Inflammatory macrophage treated with lipopolysaccharide for 4 hours (primary cell): ENCODE measurements at places on chromosomes 3 and 15.

GRCh38 chr15:65076486-65077290, at the start of gene KBTBD13:
TSS of gene KBTBD13 (plus strand) at chr15:65076746. CDS start at chr15:65076816, 70 bp downstream.
- DNase-seq, result no peak

GRCh38 chr3:191350396-191351090, 20.2 kb upstream of the UTS2B start:
- DNase-seq, result no peak

GRCh38 chr15:71239592-71240364, 124.5 kb downstream of the THSD4 start:
- DNase-seq, result no peak

- DNase-seq, result no peak
Measured at GRCh38 chr15:64855205-64855975, 13.7 kb downstream of the PLEKHO2 start.

DNA sequence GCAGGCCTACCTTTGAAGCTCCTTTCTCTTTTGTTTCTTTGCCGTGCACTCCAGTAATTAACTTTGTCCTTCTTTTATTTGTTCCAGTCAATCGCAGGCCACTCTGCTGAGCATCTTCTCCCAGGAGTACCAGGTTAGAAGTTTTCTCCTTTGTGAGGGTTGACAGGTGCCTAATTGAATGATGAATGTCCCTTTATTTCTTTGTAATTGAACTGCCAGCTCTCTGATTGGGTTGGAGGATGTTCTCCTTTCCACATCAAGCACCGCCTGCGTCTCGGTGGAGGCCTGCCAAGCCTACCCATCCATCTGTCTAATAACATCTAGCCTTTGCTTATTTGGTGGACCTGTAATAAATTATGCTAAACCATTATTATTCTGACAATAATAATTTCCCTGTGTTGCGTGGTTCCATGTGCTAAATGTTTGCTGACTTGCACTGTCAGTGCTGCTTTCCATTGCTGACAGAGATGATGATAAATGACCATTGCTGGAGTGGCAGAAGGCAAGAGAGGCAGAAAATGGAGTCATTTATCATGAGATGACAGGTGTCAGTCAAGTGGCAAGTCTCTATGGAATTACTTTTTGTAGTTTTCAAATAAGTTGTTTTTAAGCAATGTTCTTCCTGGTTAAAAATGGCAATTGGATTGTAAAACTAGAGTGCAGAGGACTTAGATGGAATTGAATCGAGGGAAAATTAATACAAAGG, 64.9 kb downstream of the CDIN1 start:
- no peak for DNase-seq

DNA sequence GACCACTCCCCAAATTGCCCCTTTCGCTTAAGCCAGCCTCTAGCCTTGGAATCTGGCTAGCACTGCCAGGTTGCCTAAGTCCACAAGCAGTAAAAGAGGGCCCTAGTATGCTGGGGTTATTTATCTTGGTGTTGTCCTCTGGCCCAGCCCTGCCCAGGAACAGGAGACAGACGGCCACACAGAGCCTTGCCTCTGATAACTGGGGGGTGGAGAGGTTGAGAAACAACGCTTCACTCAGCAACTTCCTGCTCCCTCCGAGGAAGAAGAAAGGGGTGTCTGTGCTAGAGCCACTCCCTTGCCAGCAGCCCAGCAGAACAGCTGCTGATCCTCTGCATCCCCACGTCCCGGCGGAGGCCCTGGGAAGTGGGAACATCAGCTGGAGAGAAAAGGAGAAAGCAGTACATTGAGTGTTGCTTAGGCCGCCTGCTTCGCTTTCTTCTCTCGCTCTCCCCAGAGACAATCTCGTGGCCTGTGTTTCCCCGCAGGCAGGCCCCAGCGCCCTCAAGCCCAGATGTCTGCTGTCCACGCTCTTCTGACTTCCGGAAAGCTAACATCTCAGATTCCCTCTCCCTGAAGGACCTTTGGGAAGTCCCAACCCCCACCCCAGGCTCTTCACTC, 22.6 kb upstream of the C3orf70 start:
- DNase-seq, result peak; percentile 38

GRCh38 chr3:70224337-70224736, 88.1 kb downstream of the MDFIC2 start:
- no peak for DNase-seq

- peak; percentile 72 for DNase-seq
Measured at GRCh38 chr15:51580385-51580784, 42.2 kb downstream of the DMXL2 start.

- DNase-seq, result no peak
Measured at GRCh38 chr3:107373896-107374295, 3.3 kb upstream of the CCDC54 start.

DNA sequence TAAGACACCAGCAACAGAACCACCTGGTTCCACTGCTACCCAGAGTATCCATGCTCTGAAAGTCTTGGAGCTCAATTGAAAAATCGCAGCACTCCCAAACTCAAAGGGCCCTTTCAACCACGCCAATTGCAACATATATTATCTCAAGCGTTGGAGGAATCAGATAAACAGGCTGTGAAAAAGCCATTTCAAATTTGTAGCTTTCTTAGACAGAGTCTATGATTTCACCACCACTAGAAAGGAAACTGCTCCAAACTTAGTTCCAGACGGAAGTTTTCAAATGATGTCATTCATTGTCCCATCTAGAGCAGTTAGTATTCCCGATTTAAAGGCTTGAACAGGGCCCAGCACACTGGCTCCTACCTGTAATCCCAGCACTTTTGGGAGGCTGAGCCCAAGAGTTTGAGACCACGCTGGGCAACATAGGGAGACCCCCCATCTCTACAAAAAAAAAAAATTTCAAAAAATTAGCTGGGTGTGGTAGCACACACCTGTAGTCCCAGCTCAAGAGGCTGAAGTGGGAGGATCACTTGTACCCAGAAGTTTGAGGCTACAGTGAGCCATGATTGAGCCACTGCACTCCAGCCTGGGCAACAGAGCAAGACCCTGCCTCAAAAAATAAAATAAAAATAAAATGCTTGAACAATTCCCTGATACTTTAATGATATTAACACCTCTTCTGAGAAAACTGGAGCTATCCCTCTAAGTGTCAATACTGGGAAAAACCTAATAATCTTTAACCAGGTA, 16.8 kb downstream of the TNIK start:
- DNase-seq, result no peak

DNA sequence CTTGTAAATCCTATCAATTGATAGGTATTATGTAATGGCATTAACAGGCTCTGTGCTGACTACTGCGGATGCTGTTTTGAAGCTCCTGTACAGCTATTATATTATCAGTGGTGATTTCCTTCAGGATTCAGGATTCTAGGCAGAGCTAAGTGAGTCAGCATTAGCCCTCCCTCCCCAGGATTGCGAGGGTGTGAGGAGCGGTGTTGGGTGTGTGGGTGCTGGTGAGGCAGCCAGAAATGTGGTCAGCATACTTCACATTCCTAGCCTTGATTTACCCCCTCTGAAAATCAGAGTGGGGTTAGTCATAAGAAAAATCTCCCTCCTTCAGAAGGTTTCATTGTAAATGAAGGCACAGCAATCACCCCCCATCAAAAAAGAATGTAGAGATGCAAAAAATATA, 72.5 kb downstream of the SNTN start:
- no peak for DNase-seq

GRCh38 chr3:157865352-157866000, 240.7 kb downstream of the SHOX2 start:
- peak; percentile 38 for DNase-seq

- no peak for DNase-seq
Measured at GRCh38 chr3:56113908-56114307, 354.4 kb downstream of the ERC2 start.

- no peak for DNase-seq
Measured at GRCh38 chr3:172466553-172467130, 18.4 kb upstream of the GHSR start.

DNA sequence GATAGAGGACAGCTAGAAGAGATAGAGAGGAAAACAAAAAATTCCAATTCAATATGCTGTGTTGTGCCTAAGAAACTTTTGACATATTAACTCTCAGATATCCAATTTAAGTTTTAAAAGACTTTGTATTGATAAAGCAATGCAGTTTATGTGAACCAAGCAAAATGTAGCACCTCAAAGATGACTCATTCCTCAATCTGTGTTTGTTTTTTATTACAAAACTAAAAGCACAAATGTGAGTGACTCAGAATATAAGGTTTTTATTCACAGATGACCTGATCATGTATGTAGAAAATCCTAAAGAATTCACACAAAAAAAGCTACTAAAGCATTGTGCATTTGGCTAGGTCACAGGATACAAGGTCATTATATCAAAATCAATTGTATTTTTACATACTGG, 11.1 kb downstream of the HCLS1 start:
- peak; percentile 20 for DNase-seq

- DNase-seq, result no peak
Measured at GRCh38 chr15:59636184-59636583, 21.1 kb downstream of the GTF2A2 start.

GRCh38 chr15:63995789-63996188, 50.5 kb downstream of the DAPK2 start:
- DNase-seq, result no peak

GRCh38 chr15:54321426-54321825, 343.2 kb downstream of the UNC13C start:
- DNase-seq, result no peak

DNA sequence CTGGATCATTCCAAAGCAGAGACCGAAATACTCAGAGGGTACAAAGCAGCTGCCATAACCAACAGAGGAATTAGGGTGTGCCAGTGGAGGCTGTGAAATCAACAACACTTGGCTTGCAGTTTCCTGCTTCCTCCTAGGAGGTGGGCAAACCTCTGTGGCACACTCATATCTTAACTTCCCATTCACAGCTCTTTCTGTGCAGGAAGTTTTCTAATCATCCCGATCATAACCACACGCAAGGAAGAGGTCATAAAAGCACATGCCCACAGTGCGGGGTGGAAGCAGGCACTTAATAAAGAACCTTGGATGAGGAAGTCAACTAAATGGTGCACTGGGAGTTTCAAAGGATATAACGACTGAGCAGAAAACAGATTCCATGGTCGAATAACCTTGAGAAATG, 5.1 kb downstream of the SCAMP2 start:
- peak; percentile 92 for DNase-seq

DNA sequence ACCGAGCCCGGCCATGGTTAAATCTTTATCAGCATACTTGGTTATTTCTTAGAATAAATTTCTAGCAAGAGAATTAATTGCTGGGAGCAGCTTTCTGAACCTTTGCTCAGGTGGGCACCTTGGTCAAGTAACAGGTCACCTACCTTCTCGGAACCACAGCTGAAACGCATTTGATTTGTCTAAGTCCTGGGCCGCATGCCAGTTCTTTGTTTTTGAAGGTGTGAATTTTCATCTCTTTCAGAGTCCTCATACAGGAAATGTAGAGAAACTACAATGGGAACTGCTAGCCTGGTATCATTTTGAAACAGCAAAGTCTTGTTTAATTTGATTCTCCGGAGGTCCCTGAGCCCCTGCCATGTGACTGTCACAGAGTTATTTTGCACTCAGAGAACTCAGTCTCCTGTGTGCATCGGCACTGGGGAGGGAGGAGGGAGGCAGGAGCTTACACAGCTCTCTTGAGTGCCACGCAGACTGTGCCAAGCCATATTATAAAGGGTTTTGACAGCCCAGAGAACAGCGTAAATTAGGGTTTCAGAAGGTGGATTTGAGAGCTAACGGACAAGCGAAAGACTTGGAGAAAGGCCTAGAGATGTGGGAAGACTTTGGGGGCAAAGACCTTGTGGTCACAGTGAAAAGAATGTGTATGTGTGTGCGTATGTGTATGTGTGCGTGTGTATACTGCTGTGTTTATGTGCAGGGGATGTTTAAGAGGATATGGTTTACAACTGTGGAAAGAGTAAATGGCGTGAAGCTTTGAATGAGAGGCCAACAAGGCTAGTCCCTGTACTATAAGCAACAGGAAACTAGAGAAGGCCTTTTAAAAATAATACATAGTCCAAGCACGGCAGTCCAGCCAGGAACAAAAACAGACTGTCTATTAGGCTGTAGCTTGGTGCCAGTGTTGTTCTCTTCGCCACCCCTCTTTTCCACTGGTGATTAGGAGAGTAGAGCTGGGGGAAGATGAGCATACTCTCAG, 61.8 kb upstream of the ATP13A3 start:
- DNase-seq, result no peak

DNA sequence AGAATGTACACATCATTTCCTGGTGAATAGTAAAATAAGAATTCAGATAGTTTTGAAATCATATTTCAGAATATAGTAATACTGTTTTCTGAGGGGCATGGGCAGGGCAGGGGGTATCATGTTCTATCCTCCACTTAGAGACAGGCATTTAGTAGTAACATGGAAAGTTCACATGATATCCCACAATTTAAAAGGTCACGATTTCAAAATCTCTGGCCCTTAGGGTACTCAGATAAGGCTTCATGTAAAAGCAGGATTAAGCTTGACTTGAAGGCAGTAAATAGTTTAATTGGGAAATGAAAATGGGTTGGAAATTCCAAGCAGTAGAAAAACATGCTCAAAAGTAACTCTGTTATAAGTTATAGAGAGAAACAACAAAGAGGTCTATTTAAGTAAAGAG, 353.2 kb upstream of the AGTR1 start:
- no peak for DNase-seq

GRCh38 chr15:40436892-40437751, 3.6 kb upstream of the BAHD1 start:
- DNase-seq, result no peak

DNA sequence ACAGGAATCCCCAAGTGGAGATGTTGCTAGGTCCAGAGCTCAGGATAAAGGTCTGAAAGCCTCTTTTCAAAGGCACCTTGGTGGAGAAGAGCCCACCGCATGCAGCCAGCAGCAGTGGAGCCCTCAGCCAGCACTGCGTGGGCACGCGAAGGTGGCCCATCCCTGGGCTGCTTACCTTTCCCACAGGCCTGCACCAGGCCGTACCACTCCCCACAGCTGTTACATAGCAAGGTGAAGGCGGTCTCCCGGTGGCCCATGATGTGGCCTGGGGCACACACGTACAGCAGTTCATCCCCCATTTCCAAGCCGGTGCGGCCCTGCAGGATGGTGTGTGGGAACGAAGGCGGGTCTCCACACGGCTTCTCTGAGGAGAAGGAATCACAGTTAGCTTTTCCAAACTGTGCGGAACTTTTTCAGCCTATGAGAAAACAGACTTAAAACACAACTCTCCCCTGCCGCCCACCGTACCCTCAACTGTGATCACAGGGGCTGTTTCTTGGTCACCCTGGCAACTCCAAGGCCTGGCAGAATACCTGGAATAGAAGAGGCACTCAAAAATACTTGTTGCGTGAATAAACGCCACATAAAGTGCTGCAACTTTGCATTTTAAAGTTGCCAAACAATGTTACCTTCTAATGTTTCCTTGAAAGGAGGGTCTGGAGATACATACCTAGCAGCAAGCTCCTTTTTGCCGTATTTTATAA, 43.7 kb downstream of the SUSD5 start:
- no peak for DNase-seq

- peak; percentile 38 for DNase-seq
Measured at GRCh38 chr3:71951361-71951760, 166.4 kb upstream of the PROK2 start.
